ENCODE measurements at places on chromosomes 5 and 9. TPM values are rescaled to one million over a fixed set of nuclear protein-coding genes. Genes with fewer than 3 reads are reported as not detected.

DNA sequence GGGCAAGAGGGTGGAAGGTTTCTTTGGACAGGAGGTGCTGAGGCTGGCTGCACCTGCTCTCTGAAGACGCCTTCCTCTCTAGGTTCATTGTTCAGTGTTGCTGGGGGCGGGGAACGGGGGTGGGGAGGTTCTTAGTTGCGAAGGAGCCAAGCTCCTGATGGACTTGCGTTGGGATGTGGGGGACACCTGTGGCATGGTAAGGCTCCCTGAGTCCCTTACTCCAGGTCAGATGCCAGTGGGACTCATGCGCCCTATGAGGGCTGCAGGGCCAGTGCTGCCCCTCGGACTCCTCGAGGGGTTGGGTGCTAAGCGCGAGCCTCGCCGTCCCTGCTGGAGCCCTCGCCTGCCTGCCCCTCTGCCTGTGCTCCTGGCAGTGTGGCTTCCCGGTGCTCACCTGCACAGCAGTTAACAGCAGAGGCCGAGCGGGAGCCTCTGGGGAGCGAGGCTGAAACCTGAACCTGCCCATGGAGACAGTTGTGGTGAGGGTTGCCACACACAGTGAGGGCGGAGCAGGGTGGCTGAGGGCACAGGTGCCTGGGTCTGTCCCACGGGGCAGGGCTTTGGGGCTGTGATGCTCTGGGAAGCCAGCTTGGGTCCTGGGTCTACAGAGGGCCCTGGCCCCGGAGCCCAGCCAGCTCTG, 5.5 kb downstream of the RNU6ATAC start:
- no peak for DNase-seq

SIT1 gene
- 2.5 TPM for total RNA-seq

STRBP gene
- 9.1 TPM for total RNA-seq

DNA sequence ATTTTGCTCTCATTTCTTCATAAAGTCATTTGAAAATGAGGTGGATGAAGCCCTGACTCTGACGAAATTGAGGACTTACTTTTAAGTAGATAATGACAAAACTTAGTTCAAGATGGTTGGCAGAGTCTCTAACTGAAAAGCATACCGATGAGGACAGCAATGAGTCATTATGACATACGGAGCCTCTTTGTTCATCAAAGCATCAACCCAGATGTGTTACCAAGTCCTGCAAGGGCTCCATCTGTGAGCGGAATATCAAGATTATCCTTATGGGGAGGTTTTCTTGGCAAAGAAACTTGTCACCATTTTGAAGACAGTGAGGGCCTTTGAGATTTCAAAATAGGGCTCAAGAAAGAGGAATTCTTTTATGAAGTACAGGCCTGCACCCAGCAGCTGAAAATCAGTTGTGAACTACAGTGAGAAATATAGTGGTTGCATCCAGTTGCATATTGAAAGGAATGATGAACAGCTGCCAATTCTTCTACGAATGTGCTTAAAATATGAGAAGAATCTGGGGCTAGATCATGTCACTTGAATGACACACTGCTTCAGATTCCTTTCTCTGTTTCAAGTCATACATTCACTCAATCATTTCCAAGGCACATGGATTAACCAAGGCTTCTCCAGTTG, 86.6 kb upstream of the SLC24A2 start:
- DNase-seq = no peak

DNA sequence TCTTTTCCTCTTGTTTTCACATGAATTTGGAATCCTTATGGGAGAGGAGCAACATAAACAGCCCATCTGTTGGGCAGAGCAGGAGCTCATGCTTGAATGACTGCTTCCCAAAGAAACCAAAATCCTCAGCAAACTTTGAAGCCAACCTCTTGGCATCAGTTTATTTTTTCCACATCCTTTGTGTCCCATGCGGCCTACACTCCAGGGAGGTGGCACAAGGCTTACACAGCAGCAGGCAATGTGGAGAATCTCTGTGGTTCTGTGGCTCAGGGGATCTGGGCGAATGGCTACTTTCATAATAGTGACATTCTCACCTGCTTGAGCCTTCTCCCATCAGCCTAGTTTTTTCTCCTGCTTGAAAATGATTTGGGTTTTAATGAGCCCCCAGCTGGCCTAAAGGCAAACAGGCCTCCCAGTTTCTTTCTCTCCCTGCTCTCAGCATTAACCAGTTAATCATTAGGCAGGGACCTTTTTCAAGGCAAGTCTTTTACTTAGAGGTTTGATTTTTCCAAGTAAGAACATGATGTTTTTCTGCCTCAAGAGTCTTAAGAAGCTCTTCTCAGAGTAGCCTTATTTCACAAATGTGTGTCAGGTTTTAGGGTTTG, 370.3 kb downstream of the ARHGEF28 start:
- DNase-seq = no peak

BAAT gene
- total RNA-seq = not detected

DNA sequence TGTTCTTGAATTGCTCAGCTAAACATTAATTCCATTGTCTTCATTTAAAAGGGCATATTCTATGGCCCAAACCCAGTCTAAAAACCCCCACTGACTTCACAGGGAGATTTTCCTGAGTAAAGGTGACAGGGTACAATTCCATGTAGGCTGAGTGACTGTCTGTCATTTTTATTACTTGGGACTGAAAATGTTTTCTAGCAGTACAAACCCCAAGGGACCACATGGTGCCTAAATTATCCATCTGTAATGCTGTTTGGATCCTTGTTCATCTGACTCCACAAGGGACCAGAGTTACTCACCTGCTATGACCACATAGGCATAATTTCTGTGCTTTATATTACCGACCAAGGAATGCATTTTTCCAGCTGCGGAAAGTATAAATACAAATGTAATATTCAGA, 349.1 kb downstream of the ZNF608 start:
- no peak for DNase-seq

Measured in vagina (tissue), 2 donors.